B cell (primary cell): ENCODE measurements at places on chromosomes 2 and 18.

GRCh38 chr2:17599617-17600016, 59.1 kb downstream of the VSNL1 start:
- no peak for DNase-seq

DNA sequence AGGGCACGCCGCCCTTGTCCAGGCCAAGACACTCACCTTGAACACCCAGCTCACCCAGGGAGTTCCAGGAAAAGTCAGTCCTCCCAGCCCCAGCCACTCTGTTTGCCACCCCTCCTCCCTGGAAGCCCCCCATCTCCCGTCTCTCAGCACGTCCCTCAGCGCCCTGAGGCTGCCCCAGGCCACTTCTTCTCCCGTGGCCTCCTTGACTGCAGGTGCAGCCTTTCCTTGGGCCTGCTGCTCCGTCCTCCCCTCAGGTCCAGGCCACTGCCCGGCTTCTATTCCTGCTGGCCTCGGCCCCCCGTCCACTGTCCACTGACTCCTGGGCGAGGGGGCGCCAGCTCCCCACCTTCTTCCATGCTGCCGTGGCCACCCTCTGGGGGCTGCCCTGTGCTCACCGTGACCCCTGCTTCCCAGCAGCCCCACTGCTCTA, 239.1 kb downstream of the HDAC4 start:
- no peak for DNase-seq

DNA sequence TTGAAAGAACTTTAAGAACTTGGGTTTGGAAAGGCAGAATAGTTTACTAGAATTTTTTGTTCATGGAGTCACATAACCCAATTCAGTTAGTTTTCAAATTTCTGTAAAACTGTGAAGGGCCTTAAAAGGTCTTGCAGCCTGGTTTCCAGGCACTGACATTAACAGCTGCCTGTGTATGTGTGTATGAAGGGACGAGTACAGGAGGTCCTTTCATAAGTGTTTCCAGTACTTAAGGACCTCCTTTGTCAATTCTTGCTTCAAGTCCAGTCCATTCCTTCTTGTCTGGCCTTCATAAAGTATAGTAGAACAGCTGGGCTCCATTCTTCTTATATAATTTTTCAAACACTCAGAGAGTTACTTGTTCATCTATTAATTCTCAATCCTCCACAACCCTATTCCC, 136.5 kb downstream of the NR4A2 start:
- DNase-seq, result no peak

DNA sequence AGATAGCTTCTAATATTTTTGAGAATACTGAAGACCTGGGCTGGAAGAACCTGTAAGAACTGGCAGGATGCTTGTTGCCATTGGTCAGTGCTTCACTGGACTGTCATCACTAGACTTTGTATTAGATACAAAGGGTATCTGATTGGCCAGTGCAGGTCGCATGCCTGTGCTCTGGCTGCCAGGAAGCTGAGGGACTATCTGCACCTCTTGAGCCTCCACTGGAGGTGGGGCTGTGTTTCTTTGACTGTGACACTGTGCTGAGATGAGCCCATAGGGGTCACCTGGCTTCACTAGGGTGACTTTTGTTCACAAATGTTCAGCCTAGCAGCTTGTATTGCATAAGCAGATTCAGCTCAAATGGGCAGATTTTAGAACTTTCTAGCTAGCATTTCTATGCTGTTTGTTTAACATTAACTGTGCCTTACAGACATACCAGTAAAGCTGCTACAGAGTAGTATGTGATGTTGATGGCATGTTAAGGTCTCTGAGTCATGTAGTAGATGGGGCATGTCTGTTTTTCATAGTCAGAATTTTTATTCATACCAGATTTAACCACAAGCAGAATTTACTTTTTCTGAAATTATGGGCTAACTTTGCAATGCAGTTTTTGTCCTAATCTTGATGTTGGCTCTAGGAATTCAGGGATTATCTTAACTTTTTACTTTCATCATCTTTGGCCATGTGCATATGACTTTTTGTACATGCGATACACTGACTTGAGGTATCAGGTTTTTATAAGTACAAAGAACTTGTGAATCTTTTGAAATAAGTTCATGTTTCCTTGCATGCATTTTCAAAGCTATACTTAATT, 56.1 kb downstream of the RHBDD1 start:
- no peak for DNase-seq

DNA sequence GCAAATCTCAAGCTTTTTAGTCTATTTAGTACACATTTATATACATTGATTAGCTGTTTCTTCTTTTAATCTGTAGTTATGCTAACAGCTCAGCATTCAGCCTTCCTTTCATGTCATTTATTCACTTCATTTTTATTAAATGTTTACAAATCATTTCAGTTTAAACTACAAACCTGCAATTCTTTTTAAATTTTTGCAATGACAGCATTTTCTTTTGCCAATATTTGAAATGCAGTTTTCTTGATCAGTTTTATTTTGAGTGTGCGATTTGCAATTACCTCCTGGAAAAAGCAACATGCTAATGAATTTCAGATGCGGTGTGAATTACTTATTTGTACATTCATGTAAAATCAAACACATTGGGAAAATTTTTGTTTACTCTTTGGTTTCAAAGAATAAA, 13.5 kb downstream of the EFEMP1 start:
- no peak for DNase-seq

DNA sequence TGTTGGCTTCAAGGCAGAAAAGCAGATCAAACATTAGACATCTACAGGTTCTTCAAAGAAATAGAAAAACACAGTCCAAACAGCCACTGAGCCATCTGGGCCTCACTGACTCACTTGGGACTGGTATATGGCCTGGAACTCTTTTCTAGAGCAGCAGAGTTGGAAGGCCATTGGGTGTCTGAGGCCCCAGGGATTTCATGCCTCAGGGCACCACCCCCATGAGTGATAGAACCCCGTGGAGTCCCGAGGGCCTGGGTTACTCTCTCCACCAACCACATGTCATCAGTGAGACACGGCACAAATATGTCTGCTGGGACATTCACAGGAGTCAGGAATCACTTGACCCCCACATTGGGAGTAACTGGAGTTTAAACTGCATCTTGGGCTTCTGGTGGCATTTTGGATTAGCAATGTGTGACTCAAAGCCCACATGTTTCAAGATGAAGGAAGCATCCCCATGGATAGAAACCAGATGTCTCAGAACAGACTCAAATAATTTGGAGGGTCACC, 44.0 kb downstream of the CAPN13 start:
- no peak for DNase-seq

- no peak for DNase-seq
Observed at GRCh38 chr18:63090334-63090733, 229.2 kb downstream of the BCL2 start.

DNA sequence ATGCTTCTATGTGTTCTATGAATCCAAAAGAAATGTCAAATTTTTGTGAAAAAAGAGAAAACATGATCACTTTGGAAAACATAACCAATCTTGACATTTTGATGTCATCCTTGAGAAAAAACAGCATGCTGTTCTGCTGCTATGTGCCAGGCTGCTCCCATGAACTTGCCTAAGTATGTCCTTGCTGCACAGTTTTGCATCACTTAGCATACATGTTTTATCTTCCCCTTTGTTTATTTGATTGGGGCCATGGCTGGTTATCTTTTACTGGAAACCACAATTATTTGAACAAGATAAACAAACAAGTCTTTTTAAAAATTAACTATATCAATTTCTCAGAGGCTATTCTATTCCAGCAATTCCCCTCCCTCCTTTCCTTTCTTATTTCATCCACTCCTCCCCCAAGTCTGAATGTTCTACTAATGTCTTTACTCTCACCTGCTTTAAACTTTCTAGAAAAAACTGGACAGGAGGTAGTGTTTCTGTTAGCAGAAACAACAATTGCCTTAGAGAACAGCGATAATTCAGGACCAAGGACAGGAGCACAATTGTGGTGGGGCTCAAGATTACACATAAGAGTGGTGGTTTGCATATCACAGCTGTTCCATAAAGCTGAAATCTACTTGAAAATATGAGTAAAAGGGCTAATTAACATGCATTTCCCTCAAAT, 6.7 kb downstream of the AOX1 start:
- DNase-seq, result no peak

DNA sequence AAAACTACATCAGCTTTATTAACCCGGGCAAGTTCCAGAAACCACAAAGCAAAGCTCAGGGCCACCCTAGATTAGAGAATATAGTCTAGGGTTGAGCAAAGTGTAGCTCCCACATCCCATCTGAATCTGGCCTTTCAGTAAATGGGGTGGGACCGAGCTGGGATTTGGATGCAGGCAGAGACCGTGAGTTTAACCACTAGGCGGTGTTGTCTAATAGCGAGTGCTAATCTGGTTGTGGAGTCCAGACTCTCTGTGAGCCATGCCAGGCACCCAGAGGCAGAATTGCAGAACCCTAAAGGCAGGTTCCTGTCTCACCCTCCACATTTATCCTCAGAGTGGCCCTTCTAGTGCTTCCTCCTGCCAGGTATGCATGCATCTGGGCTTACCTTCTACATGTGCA, 435.9 kb downstream of the TSN start:
- no peak for DNase-seq

DNA sequence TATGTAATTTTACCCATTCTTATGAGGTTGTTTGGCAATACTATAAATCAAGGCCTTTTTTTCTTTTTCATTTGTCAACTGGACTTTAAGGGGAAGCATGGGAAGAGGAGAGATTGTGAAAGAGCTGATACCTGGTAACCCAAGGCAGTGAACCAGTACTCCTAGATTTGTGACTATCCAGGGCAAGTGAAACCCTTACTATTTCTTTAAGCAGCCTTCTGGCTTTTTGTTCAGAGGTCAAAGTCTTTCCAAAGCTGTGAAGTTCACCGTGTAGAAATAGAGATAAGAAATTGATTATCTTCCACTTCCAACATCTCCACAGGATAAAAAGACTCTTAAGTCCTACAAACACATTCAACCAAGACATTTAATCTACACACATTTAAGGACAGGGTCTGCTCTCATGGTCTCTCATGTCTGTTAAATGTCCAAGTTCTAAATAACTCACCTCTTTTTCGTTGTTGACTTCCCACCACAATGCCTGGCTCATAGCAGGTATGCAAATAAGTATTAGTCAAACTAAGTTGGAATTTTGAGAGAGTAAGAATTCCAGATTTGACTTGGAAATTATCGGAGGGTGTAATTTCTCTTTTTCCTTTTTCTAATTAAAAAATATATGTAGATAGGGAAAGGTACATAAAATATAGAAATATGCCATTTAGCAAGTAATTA, 485.8 kb downstream of the STK39 start:
- no peak for DNase-seq

DNA sequence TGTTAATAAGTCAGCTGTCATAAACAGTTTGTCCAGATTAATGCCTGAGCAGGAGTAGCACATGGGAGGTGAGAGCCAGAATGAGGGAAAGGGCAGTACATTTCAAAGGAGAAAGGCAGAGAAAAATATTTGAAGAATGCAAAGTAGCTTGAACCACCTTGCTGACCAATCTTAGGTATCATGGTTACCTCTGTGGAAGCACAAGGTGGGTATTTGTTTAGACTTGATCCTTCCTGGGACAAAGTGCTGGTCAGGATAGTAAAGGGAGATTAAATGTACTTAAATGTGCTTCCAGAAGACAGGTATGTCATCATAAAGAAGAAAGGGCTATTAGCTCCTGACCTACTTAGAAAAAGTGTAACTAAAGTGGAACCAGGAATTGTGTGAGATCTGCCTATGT, 105.0 kb downstream of the LRRTM1 start:
- DNase-seq, result no peak

GRCh38 chr2:83633423-83633822, 825.7 kb downstream of the SUCLG1 start:
- DNase-seq, result no peak

GRCh38 chr2:57880967-57881366, 165.6 kb upstream of the VRK2 start:
- no peak for DNase-seq

- no peak for DNase-seq
Observed at GRCh38 chr2:17869128-17869527, 9.3 kb upstream of the KCNS3 start.

- no peak for DNase-seq
Observed at GRCh38 chr2:161988589-161988988, 85.4 kb downstream of the DPP4 start.

GRCh38 chr2:217992061-217992460, 10.7 kb downstream of the TNS1 start:
- DNase-seq, result no peak

DNA sequence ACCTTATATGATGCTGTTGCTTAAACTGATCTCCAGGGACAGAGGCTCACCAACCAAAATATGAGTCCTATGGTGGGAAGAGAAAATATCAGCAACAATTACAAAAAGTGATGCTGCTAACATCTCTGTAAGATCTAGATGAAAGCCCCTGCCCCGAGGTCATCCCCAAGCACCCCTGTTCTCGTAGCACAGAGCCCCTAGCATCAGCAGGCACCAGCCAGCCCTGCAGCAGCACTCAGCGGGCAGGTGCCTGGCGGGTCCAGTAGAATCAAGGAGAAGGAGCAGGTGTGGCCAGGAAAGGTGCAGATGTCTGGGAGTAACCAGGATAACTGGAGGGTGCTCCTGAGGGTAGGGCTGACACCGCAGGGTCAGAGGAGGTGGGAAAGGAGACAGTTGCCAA, 474.2 kb upstream of the MYT1L start:
- DNase-seq, result no peak

GRCh38 chr18:57258131-57258777, 94.1 kb upstream of the ST8SIA3 start:
- no peak for DNase-seq

DNA sequence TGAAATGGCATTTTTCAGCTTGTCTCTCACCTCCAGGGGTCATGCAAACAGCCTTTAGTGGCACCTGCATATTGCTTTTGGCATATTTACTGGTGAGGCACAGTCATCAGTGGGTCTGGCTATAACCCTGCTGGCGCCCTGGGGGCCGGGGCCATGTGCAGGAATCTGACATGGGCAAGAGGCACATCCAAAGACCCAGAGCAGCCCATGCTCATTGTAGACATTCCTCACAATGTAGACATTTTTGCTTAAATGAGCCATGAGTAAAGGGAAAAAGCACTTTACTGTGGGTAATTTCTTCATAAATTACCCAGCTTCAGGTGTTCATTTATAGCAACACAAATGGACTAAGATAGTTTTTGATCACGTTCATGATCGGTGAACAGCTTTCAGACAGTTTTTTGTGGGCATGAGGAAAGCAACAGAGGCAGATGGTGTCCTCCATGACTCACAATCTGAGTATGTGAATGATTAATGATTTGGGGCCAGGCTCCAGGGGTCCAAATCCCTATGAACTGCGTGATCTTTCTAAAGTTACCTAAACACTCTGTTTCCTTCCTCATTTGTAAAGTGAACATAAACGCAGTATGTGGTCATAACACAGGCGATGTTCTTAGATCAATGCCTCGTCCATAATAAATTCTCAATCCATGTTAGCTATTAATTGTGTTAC, 85.8 kb downstream of the LIPG start:
- no peak for DNase-seq
